ENCODE measurements at places on chromosomes 1 and 21. TPM values are rescaled to one million over a fixed set of nuclear protein-coding genes. Genes with fewer than 3 reads are reported as not detected.
A peak's percentile ranks its signal among the peaks of the same experiment; 100 is the strongest.

DNA sequence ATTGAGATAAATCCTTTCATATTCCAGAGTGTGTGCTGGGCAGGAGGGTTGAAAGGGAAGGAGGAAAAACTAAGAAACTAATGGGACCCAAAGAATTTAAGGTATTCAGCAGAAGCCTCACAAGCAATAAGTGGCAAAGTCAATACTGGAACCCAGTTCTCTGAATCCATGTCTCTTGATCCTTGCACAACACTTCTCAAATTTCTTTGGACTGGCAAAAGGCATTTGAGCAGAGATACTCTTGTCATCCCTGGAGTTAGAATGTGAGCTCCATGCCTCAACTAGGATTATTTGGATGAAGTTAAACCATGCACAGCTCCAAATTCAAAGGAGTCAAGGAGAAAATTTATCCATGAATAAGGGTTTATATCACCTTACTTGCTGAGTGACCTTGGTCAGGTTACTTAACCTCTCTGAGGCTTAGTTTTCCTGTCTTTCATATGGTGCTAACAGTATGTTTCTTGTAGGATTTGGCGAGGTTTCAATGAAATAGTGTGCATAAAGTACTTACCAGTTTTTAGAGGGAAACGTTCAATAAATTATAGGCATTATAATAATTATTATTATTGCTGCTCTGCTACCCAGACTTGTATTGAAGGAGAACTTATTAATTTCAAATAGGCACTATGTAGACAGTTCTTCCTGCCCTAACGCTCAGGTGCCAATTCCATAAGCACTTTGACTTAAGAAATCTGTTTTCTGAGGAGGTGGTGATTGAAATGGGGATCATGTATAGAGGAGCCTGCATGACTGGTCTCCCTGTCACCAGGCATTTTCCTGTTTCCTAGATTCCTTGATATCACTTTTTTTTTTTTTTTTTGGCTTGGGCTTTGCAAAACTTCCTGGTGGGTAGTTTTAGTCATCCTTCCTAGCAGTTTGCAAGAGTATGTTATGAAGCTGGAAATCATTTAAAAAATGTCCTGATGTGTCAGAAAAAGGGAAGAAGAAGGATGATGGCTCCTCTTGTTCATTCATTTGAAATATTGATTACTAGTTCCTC, 125.0 kb upstream of the JUN start:
- no peak for DNase-seq
- no peak overlapping the region for H3K27ac ChIP-seq

GRCh38 chr1:223242382-223242955, 99.4 kb upstream of the TLR5 start:
- H3K36me3 ChIP-seq, result no peaks in the 10 kb centered on the region
- peaks cover 18% of the 10 kb centered on the region for H3K4me1 ChIP-seq
- no peak for DNase-seq
- no peak overlapping the region for H3K27ac ChIP-seq
- H3K4me3 ChIP-seq, result no peak overlapping the region

NGF gene
- not detected for total RNA-seq

DNA sequence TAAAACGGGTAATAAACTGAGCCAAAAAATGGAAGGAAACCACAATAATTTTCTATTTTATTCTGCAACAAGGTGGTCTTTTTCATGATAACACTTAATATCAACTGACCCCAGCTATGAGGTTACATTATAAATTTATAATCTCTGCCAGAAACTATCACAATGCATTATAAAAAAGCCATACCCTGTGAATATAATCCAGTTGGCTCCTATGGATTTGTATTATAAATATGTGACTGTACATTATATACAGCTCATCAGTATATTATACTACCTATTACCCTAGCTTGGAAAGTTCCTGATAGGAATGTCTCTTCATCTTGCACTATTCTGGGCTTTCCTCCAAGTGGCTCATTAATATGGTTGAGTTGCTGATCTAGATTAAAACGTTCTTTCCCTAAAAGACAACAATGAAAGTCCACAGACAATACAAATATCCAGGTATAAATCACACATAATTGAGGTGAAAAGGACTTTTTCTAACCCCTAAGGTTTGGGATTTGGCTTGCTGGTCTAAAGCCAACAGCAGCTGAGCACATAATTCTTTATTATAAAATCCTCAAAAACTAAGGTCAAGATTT, 487.7 kb downstream of the TTLL7 start:
- no peak for DNase-seq
- H3K4me3 ChIP-seq, result no peak overlapping the region
- H3K27me3 ChIP-seq, result no peaks in the 10 kb centered on the region
- peaks cover 4% of the 10 kb centered on the region for H3K36me3 ChIP-seq
- H3K4me1 ChIP-seq, result peaks cover 38% of the 10 kb centered on the region
- no peak overlapping the region for H3K27ac ChIP-seq

SLC30A10 gene
- not detected for total RNA-seq

- H3K27me3 ChIP-seq, result no peaks in the 10 kb centered on the region
- DNase-seq, result peak; percentile 41
- peak overlapping the region; percentile 28 for H3K4me3 ChIP-seq
Measured at GRCh38 chr1:92473781-92474495, 12.8 kb downstream of the GFI1 start.

DNA sequence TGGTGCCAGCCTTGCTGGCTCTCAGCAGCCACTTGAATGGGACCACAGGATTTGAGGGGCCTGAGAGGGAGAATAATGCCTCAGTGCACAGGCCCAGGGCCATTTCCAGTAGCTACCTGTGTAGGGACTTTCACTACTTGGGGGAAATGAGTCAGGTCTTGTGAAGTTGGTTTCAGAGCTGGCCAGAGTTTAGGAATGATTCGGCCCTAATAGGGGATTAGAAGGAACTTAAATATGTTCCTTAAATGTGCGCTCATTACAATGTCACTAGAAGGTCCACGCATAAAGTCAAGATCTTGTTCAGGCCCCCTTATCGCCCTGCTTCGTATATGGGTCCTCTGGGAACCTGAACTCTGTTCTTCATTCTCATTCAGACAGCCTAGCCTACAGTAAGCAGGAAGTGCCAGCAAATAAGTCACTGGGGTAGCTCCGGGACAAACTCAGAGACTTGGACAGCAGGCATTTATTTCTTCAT, 5.6 kb upstream of the AKR1A1 start:
- H3K4me1 ChIP-seq, result peaks cover 37% of the 10 kb centered on the region
- DNase-seq, result no peak
- no peaks in the 10 kb centered on the region for H3K36me3 ChIP-seq
- H3K4me3 ChIP-seq, result no peak overlapping the region
- no peak overlapping the region for H3K27ac ChIP-seq

DNA sequence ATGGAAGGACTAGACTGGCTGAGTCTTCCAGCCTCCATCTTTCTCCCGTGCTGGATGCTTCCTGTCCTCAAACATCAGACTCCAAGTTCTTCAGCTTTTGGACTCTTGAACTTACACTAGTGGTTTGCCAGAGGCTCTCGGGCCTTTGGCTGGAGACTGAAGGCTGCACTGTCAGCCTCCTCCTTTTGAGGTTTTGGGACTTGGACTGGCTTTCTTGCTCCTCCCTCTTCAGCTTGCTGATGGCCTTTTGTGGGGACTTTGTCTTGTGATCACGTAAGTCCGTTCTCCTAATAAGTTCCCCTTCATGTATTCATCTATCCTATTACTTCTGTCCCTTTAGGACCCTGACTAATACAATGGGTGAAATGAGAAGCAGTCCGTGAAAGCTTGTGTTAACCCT, 196.4 kb downstream of the KAZN start:
- no peaks in the 10 kb centered on the region for H3K36me3 ChIP-seq
- no peak overlapping the region for H3K27ac ChIP-seq
- DNase-seq, result no peak

DNA sequence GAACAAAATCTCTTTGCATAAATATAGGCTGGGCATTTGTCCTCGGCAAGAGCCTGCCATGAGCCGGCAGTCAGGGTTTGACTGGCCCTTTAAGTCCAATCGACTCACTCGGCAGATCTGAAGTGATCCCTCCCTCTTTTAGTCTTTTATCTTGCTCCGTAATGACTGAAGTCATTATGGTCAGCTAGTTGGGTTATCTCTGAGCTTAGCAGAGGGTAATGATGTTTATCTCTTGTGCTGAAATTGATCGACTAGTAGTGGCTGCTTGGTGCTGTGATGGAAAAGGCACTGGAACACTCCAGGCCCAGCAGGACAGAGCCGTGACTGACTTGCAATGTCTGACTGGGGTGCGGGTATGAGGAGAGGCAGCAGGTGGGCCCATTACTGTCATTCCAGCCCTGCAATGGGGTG, 468 bp upstream of the ABCA4 start:
- H3K27ac ChIP-seq, result no peak overlapping the region
- no peaks in the 10 kb centered on the region for H3K36me3 ChIP-seq
- no peaks in the 10 kb centered on the region for H3K4me1 ChIP-seq
- H3K27me3 ChIP-seq, result no peaks in the 10 kb centered on the region

DNA sequence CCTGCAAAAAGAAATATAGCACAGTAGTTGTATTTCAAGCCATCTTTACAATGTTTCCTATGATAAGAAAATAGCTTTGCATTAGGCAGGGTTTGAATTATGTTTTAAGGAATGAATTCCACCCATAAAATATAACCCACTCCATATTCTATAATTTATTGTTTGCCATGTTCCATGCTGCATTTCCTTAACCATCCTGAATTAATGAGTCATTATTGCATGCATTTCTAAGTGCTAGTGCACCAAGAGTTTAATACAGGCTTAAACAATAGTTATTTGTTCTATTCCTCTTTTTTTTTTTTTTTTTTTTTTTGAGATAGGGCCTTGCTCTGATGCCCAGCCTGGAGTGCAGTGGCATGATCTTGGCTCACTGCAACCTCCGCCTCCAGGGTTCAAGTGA, 45.2 kb downstream of the MIGA1 start:
- no peak for DNase-seq
- no peak overlapping the region for H3K27ac ChIP-seq
- H3K36me3 ChIP-seq, result peaks cover 24% of the 10 kb centered on the region
- peaks cover 6% of the 10 kb centered on the region for H3K4me1 ChIP-seq

GRCh38 chr1:201737352-201738060, 91.5 kb upstream of the IPO9 start:
- H3K36me3 ChIP-seq, result no peaks in the 10 kb centered on the region
- no peak overlapping the region for H3K27ac ChIP-seq
- peaks cover 13% of the 10 kb centered on the region for H3K4me1 ChIP-seq
- H3K4me3 ChIP-seq, result no peak overlapping the region
- H3K27me3 ChIP-seq, result peaks cover 51% of the 10 kb centered on the region

AIRE gene
- total RNA-seq, result 0.48 TPM

TEX38 gene
- total RNA-seq, result not detected

OR2L2 gene
- total RNA-seq, result 0.10 TPM

C1QB gene
- not detected for total RNA-seq

GRCh38 chr1:42136466-42136865, 16.7 kb upstream of the GUCA2B start:
- peaks cover 6% of the 10 kb centered on the region for H3K27me3 ChIP-seq
- no peak overlapping the region for H3K27ac ChIP-seq
- no peaks in the 10 kb centered on the region for H3K4me1 ChIP-seq

UQCRH gene
- total RNA-seq, result 266 TPM

RGS1 gene
- 69.2 TPM for total RNA-seq

DNA sequence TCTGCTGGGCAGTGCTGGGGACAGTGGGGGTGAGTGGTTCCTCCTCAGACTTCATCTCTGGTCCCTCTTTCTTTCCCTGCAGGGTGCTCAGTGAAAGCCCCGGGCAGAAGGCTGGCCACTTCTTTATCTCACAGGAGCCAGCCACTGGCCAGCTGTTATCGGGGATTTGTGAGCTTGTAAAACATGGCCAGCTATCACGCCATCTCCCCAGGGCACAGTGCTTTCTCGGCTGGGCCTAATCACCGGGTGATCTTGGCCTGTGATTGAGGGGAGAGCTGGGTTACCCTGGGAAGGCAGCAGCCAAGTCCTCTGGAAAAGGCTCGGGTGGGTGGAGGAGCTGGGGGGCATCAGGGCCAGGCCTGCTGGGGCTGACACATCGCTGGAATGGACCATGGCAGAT, 83.0 kb downstream of the IGSF21 start:
- H3K27me3 ChIP-seq, result no peaks in the 10 kb centered on the region
- no peaks in the 10 kb centered on the region for H3K4me1 ChIP-seq
- no peak overlapping the region for H3K4me3 ChIP-seq
- no peaks in the 10 kb centered on the region for H3K36me3 ChIP-seq
- H3K27ac ChIP-seq, result no peak overlapping the region

MT1HL1 gene
- not detected for total RNA-seq

DNA sequence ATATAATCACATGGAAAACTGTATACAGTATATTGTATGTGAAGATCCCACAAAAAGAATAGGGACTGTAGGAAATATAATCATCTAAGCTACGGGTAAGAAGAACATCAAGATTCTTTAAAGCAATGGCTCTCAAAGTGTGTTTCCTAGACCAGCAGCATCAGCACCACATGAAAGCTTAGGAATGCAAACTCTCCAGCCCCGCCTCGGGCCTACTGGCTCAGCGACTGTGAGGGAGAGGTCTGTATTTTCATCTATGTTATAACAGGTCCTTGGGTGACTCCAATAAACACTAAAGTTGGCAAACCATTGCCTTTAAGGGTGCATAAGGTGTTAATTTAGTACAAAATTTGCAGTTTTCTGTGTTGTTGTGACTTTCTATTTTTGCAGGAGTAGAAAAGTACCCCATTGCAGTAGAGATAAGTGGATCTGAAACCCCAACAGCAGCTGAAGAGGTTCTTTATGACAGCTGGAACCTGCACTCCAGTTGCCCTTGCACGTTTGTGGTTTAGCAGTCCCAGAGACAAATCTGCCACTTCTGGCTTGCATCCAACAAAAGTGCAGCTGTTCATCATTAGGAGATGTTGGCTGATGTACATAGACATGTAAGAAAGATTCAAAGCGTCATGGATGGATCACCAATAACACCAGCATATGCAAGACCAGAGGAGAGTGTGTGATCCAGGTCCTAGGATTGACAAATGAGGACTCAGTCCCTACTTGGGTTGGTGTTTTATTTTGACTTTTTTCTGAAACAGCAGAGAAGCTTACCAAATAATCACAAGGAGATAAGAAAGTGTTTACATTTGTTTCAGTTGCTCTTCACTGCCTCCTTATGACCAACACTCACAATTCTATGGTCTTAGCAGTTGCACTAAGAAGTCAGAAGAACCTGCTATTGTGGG, 15.9 kb upstream of the IFNAR1 start:
- peaks cover 16% of the 10 kb centered on the region for H3K4me1 ChIP-seq
- DNase-seq, result no peak
- H3K27ac ChIP-seq, result no peak overlapping the region
- H3K27me3 ChIP-seq, result peaks cover 5% of the 10 kb centered on the region
- H3K36me3 ChIP-seq, result peaks cover 6% of the 10 kb centered on the region
- no peak overlapping the region for H3K4me3 ChIP-seq

GRCh38 chr1:217524787-217525520, 105.9 kb downstream of the GPATCH2 start:
- H3K36me3 ChIP-seq, result peaks cover 9% of the 10 kb centered on the region
- H3K4me1 ChIP-seq, result no peaks in the 10 kb centered on the region
- no peak for DNase-seq
- H3K27ac ChIP-seq, result no peak overlapping the region

DNA sequence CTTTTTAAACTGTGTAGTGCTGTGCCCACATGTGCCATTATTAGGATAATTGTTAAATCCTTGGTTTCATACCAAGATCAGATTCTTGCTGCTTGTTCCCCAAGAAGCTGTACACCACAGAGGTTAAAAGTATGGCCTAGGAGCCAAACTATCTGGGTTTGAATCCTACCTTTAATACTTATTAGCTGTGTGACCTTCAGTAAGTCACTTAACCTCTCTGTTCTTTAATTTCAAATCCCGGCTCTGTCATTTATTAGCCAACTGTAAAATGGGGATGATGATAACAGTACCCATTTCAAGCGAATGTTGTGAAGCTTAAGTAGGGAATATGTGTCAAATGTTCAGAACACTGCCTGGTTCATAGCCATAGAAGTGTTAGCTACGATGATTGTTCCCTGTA, 32.6 kb downstream of the NKAIN1 start:
- DNase-seq, result no peak
- no peak overlapping the region for H3K27ac ChIP-seq
- no peaks in the 10 kb centered on the region for H3K4me1 ChIP-seq
- H3K36me3 ChIP-seq, result no peaks in the 10 kb centered on the region
- no peak overlapping the region for H3K4me3 ChIP-seq
